ENCODE measurements at places on chromosomes 5 and 9.

- DNase-seq, result peak; percentile 81
Observed at GRCh38 chr5:126763371-126763770, 13.6 kb upstream of the LMNB1 start.

DNA sequence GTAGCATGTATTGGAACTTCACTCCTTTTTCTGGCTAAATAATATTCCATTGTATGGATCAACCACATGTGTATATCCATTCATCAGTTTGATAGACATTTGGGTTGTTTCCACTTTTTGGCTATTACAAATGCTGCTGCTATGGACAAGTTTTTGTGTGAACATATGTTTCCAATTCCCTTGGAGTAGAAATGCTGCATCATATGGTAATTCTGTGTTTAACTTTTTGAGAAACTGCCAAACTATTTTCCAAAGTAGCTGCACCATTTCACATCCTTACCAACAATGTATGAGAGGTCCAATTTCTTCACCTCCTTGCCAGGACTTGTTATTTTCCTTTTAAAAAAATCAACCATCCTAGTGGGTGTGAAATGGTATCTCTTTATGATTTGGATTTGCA is 8.4 kb downstream of the FRRS1L start:
- DNase-seq, result no peak

GRCh38 chr9:112505607-112506006 is 19.0 kb downstream of the KIAA1958 start:
- DNase-seq, result no peak

GRCh38 chr9:132162764-132163456 is 1.1 kb downstream of the NTNG2 start:
- no peak for DNase-seq

DNA sequence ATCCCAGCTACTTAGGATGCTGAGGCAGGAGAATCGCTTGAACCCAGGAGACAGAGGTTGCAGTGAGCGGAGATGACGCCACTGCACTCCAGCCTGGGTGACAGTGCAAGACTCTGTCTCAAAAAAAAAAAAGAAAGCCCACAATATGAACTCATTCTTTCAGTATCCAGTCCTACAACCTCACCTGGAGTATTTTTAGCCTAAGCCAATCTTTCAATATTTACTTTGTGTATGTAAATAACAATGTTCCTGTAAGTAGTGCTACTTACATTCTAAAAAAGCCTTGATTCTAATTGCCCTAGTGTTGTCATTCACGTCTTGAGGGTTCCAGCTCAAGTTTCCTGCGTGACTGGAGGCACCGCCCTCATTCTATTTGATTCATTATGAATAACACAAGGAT is 62.0 kb downstream of the BHMT start:
- no peak for DNase-seq

GRCh38 chr5:109743041-109743531 is 53.4 kb downstream of the MAN2A1 start:
- peak; percentile 57 for DNase-seq

Measured in suppressor macrophage treated with lipopolysaccharide for 4 hours (primary cell).